ENCODE measurements at places on chromosomes 12 and 14.

GRCh38 chr12:71306808-71307207 is 132.8 kb upstream of the LGR5 start:
- no peak for DNase-seq

- DNase-seq, result no peak
Measured at GRCh38 chr14:26605602-26606001, 7.8 kb upstream of the NOVA1 start.

DNA sequence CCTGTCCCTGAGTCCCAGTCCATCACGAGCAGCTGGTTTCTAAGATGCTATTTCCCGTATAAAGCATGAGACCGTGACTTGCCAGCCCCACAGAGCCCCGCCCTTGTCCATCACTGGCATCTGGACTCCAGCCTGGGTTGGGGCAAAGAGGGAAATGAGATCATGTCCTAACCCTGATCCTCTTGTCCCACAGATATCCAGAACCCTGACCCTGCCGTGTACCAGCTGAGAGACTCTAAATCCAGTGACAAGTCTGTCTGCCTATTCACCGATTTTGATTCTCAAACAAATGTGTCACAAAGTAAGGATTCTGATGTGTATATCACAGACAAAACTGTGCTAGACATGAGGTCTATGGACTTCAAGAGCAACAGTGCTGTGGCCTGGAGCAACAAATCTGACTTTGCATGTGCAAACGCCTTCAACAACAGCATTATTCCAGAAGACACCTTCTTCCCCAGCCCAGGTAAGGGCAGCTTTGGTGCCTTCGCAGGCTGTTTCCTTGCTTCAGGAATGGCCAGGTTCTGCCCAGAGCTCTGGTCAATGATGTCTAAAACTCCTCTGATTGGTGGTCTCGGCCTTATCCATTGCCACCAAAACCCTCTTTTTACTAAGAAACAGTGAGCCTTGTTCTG is 41.6 kb downstream of the DAD1 start:
- no peak for DNase-seq

DNA sequence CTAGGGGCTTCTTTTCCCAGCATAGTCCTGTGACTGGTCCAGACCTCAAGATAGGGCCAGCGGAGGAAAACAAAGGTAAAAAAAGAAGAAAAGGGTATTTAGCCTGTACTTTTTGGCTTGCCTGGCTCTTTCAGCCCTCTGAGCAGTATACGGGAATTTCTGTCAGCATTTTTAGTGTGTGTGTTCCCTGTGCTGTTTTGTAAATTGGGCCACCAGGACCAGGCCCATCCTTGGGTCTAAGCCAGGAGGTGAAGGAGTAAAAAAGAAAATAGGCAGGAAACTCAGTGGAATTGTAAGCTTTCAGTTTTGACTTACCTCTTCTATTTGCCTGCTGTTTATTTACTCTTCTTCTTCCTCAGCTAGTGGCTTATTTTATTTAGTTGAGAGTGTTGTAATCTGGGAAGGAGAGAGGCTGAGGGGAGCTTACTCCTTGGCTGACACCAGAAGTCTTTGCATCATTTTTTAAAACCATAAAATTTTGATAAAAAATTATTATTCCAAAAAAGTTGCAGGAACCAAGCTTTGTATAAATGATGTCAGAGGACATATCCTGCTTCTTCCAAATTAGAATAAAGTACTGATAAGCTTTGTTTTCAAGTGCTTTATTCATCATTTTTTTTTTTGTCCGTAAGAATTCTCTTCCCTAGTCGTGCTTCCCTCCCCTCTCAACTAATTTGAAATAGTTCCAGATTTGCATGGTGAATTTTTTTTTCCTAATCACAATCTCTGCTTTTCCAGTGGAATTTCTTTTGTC is 63.7 kb downstream of the DIP2B start:
- no peak for DNase-seq

- DNase-seq, result no peak
Measured at GRCh38 chr12:114944736-114945135, 260.8 kb upstream of the TBX3 start.

- no peak for DNase-seq
Measured at GRCh38 chr14:61557854-61558253, 137.5 kb upstream of the HIF1A start.

- no peak for DNase-seq
Measured at GRCh38 chr12:34400411-34400881, 378.1 kb downstream of the ALG10 start.

DNA sequence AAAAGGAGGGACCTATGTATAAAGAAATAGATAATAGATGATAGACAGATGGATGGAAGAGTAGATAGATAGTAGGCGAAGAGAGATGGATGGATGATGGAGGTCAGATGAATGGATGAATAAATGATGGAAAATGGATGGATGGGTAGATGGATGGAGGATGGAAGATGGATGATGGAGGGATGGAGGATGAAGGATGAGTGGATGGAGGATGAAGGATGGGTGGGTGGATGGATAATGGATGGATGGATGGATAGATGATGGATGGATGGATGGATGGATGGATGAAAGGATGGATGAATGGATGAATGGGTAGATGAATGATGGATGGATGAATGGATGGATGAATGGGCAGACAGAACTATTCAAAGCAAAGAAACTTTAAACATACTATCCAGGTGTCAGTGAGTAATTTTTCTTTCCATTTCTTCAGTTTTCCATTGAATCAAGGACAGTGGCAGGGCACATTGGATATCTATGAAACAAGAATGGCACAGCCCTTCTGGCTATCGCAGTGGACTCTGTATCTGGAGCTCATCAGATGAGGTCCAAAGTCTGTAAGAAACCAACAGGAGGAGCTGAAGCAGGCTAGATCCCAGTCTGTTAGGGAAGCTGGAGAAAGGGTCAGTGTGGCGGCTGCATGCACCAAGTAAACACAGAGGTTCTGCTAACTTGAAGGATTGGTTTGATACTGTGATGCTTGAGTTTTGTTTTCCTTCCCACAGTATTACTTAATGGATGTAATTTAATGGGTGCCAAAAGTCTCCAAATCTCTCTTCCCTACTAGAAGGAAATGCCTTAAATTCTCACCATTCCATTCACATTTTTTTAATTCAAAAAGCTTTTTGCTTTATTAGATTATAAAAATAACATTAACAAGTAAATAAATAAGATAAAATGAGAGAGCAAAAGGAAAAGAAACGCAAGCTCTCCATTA is 18.1 kb upstream of the MED13L start:
- no peak for DNase-seq

DNA sequence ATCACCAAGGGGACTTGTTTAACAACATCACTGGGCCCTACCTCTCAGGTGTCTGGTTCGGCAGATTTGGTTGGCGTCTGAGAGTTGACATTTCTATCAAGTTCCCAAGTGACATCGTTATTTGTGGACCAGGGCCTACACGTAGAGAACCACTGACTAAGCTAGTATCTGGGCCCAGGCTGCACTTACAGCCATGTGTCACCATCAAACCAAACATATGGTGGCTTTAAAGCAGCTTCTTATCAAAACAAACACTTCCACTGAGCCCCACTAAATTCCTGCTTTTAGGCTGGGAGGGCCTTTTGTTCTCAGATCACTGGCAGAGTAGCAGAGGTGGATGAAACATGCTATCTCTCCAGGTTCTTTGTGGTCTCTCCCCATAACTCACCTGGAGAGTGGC is 220.5 kb downstream of the PELI2 start:
- DNase-seq, result no peak

DNA sequence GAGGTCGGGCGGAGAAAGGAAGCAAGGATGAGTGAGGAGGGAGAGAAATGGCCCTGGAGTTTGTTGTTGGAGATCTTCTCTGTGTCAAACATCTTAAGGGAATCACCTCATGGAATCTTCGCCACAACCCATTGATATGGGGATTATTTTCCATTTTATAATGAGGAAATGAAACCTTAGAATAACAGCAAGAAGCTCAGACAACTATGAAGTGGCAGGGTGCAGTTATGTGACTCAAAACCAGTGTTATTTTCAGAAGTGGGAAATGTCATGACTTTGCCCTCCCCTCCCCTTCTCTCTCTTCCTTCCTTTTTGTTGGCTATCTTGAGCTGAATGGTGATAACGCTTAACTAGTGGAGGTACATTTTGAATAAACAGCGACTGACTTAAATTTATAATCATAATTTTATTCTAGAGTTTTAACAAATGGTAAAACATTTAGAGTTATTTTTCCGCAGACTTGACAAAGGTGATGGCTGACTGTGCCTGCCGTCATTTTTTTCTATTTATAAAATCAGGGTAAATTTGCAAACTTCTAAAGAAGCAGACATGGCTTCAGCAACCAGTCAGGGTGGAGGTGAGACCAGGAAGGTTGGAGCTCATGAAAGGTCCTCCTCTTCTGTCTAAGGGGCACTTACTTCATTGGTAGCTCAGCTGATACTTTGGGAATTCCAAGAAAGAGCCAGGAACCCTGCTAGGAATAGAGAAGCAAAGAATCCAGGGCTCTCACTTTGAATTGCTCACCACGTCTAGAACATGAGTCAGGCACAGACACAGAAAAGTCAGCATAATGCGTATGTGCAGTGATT is 232.4 kb downstream of the RGS6 start:
- no peak for DNase-seq

DNA sequence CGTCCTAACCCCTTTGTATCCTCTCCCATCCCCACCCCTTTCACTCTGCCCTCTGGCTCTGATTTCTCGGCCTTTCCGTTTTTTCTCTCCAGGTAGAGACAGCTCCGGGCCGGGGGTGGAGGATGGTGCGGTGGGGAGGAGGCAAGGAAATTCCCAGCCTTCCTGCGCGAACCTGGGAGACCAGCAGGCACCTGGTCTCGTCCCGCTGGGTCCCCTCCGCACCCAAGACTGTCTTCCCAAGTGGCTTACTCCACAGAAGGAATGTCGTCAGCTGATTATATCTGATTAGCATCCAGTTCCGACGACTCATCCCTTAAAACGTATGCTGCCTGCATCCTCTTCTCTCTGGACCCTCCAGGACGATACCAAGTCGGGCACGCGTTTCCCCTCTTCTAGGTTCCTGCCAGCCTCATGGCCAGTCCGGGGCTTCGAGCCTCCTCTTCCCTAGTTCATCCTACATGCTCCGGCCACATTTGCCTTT is 42.2 kb upstream of the CAPRIN2 start:
- DNase-seq, result no peak

DNA sequence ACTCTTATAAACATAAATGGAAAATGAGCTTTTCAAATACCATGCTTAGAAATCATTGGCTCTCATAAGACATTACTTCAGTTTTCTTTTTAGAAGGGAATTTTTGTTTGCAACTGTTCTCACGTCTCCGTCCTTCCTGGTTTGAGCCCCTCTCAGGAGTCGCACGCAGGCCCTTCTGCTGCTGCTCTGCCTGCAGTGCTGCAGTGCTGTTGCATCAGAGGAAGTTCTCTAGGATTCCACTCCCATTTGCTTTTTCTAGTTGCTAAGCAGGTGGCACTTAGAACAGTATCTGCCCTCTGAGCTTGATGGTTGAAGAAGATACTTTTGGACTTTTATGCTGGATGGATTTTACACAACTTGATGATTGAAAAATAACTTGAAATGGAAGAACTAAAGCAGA is 70.8 kb downstream of the SCN8A start:
- no peak for DNase-seq

DNA sequence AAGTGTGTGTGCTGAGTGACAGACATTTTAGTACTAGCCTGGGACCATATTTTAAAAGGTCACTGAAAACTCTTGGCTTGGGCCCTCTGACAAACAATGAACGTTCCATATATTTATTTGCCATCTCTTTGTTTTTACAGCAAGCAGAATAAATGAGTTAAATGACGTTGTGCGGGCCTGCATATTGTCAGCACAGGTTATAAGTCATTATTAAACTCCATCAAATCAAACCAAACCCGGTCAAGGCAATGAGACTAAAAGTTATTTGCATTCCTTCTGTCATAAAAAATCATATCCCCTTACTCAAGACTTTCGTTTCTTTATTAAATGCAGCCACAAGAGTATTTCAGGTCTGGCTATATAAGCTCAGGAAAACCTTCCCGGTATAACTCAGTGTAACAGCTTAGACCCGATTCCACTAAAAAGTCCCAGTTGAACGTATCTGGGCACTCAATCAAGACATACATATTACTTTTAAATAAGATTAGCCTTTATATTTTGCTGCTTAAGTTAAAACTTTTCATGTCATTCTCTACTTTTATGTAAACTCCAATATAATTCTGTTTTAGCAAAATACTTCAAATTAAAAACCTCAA is 84.9 kb downstream of the DICER1 start:
- DNase-seq, result no peak

- no peak for DNase-seq
Measured at GRCh38 chr14:88618476-88618875, 55.6 kb downstream of the ZC3H14 start.

DNA sequence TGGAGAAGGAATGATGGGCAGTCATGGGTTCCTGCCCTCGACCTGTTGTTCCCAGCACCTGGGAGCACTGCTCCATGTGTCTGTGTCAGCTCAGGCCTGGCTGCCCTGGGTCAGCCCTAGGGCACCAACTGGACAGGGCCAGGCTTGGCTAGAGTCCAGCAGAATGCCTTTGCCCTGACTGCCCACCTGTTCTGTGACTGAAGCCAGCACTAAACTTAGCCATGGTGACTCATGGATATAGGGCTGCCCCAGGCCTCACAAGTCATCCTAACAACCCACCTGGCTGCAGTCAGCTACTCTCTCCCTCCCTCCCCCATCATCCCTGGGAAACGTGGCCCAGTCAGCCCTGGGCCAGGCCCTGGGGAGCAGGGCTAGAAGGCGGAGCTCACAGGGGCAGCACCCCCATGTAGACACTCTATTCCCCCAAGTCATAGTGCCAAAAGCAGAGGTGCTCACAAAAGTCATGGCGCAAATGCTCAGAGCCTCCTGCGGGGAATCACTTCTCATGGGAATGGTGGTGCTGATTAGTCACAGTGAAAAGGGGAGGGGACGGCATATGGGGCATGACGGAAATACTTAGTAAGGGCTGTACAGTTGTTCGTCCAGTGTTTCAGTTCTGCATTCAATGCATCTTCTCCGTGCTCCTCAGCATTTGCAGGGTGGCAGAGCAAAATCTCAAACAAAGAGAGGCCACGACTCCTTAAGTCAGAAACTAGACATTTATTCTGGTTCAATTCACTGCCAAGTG is 52.0 kb upstream of the NTF3 start:
- DNase-seq, result no peak

GRCh38 chr14:91229005-91229382 is 15.5 kb downstream of the GPR68 start:
- no peak for DNase-seq

- DNase-seq, result no peak
Measured at GRCh38 chr12:107990325-107990724, 138.8 kb upstream of the WSCD2 start.

DNA sequence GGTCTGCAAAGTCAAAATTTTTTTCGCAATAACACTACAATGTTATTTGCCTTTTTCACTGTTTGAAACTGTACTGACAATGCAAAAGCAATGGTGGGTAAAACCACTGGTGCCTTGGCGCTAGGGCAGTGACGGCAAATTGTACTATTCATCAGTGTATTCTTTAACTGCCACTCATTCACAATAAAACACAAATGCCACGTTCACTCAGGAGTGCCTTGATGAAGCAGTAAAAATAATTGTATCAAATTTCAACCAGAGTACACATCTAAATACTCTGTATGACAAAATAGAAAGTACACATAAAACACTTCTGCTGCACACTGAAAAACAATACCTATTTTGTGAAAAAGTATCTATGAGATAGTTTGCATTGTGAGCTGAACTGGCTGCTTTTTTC is 17.8 kb downstream of the DCAF5 start:
- no peak for DNase-seq
